ENCODE measurements at places on chromosomes 5 and 9. TPM values are rescaled to one million over a fixed set of nuclear protein-coding genes. Genes with fewer than 3 reads are reported as not detected.

The TLX3 gene
- total RNA-seq, result not detected

The LHX3 gene
- total RNA-seq, result 0.15 TPM

The EQTN gene
- total RNA-seq, result not detected

The ADGRV1 gene
- total RNA-seq, result 0.32 TPM

The IL4 gene
- total RNA-seq, result 1.1 TPM

The ZCCHC10 gene
- total RNA-seq, result 18.2 TPM

The UBTD2 gene
- total RNA-seq, result 2.3 TPM

DNA sequence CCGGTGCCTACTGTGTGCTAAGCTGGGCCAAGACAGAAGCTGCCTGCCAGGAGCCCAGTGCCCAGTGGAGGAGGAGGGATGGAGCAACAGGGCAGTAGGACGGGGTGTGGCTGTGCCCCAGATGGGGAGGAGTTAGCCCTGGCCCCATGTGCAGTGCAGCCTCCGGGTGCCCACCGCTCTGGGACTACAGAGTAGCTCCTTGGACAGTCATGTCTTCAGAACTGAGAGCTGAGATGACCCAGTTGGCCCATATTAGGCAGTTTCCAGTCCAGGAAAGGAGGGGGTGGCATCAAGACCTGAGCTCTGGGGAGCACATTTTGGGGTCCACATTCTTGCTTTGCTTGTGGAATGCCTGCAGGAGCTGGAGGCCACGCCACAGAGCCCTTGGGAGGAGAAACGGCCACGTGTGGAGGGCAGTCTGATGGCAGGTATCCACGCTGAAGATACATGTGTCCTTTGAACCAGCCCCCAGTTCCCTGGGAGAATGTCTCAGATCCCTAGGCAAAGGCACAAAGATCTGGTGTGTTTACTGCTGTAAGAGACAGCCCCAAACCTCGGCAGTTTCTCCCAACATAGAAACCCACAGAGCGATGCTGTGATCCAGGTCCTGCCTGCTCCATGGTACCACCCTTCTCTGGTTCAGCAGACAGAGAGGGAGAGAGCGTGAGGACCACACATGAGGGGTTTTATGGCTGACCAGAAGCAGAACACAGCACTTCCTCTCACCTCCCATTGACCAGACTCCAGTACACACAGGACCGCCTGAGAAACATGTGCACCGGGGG is 46.8 kb upstream of the FCN1 start:
- no peak overlapping the region for H3K27ac ChIP-seq
- no peak for DNase-seq
- H3K27me3 ChIP-seq, result no peaks in the 10 kb centered on the region
- no peaks in the 10 kb centered on the region for H3K4me1 ChIP-seq
- no peaks in the 10 kb centered on the region for H3K36me3 ChIP-seq
- H3K4me3 ChIP-seq, result no peak overlapping the region

DNA sequence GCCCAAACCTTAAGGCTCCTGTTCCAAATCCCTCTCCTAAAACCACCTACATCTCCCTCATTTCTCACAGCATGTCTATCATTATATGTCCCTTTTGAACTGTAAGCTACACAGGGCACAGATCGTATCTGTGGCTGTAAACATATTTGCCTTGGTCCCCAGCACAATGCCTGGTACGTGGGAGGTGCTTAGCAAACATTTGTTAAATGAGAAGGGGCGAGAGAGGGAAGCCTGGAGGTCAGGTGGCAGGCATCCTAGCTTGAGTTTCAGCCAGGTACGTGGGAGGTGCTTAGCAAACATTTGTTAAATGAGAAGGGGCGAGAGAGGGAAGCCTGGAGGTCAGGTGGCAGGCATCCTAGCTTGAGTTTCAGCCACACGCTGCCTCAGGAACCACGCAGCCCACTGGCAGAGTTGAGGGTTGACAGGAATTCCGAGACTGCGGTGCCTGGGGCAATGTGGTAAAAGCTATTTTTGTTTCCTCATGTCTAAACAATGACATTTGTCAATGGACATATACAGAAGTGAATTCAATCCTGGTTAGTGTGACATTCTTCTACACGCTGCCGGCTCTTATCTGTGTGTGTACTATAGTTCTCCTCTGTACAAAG is 113.6 kb downstream of the EFNA5 start:
- H3K4me3 ChIP-seq, result no peak overlapping the region
- H3K27ac ChIP-seq, result no peak overlapping the region
- no peak for DNase-seq
- no peaks in the 10 kb centered on the region for H3K4me1 ChIP-seq
- no peaks in the 10 kb centered on the region for H3K27me3 ChIP-seq
- H3K36me3 ChIP-seq, result no peaks in the 10 kb centered on the region

GRCh38 chr9:108002371-108002956 is 512.9 kb upstream of the KLF4 start:
- H3K4me1 ChIP-seq, result no peaks in the 10 kb centered on the region
- no peaks in the 10 kb centered on the region for H3K27me3 ChIP-seq
- no peak overlapping the region for H3K27ac ChIP-seq
- H3K4me3 ChIP-seq, result no peak overlapping the region

DNA sequence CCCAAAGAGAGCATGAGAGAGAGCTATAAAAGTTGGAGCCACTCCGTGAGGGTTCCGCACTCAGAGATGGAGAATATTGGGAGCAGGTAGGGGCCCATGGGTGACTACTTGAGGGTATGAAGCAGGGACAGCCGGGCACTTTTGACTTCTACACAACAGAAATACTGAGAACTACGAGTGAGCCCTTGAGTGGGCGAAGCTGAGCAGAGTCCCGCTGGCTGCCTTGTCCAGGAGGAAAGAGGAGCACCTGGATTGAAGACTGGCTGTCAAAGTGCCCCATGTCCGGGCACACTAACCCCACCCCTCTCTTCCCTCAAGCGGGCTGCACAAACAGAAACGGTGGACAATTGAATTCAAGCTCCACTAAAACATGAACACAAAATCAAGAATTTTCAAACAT is 33.6 kb downstream of the FYB1 start:
- peak overlapping the region; percentile 73 for H3K27ac ChIP-seq
- peaks cover 79% of the 10 kb centered on the region for H3K4me1 ChIP-seq
- DNase-seq, result no peak
- no peaks in the 10 kb centered on the region for H3K36me3 ChIP-seq

GRCh38 chr9:21862871-21863270 is 60.4 kb downstream of the MTAP start:
- no peak overlapping the region for H3K4me3 ChIP-seq
- no peaks in the 10 kb centered on the region for H3K4me1 ChIP-seq
- H3K36me3 ChIP-seq, result no peaks in the 10 kb centered on the region
- no peaks in the 10 kb centered on the region for H3K27me3 ChIP-seq
- no peak overlapping the region for H3K27ac ChIP-seq

- H3K27ac ChIP-seq, result no peak overlapping the region
- no peaks in the 10 kb centered on the region for H3K36me3 ChIP-seq
- no peaks in the 10 kb centered on the region for H3K4me1 ChIP-seq
- no peak for DNase-seq
- H3K4me3 ChIP-seq, result no peak overlapping the region
Observed at GRCh38 chr5:124621279-124621678, 125.2 kb downstream of the ZNF608 start.

GRCh38 chr5:31585895-31586270 is 53.0 kb upstream of the PDZD2 start:
- H3K27me3 ChIP-seq, result no peaks in the 10 kb centered on the region
- no peak overlapping the region for H3K27ac ChIP-seq
- H3K36me3 ChIP-seq, result no peaks in the 10 kb centered on the region
- no peak overlapping the region for H3K4me3 ChIP-seq

DNA sequence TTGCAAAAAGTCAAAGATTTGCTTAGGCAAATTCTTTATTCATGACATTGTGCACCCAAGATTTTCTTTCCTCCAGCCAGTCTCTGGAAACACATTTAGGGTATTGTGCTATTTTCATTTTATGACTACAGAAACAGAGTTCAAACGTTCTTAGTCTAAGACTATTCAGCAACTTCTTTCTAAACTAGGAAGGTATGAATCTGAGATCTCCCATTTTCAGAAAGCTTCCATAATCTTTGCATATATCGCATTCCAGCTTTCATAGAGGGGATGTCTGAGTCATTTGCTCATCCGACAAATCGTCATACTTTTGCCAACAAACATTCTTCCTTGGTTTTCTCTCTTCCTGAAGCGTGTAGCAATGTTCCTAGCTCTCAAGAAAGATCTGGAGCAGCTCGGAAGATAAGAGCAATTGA is 1.6 kb upstream of the PAPPA start:
- H3K27ac ChIP-seq, result no peak overlapping the region
- H3K36me3 ChIP-seq, result no peaks in the 10 kb centered on the region
- H3K27me3 ChIP-seq, result no peaks in the 10 kb centered on the region
- no peak for DNase-seq

- H3K4me3 ChIP-seq, result no peak overlapping the region
- H3K4me1 ChIP-seq, result no peaks in the 10 kb centered on the region
Observed at GRCh38 chr5:93039888-93040287, 541.1 kb downstream of the NR2F1-AS1 start.

All from naive thymus-derived CD4-positive, alpha-beta T cell (primary cell).